ENCODE measurements at places on chromosomes 12 and 14.

- no peak for DNase-seq
These were observed 60.0 kb downstream of the CAPS2 start for GRCh38 chr12:75270157-75270556.

GRCh38 chr12:54426690-54427089, 7.6 kb upstream of the ITGA5 start:
- no peak for DNase-seq

GRCh38 chr12:42957136-42957535, 367.6 kb upstream of the PRICKLE1 start:
- DNase-seq: no peak

GRCh38 chr14:85221832-85222231, 308.1 kb upstream of the FLRT2 start:
- no peak for DNase-seq

GRCh38 chr12:34097213-34097612, 74.9 kb downstream of the ALG10 start:
- no peak for DNase-seq

- no peak for DNase-seq
These were observed 18.3 kb upstream of the SLC38A2 start for GRCh38 chr12:46390881-46391280.

DNA sequence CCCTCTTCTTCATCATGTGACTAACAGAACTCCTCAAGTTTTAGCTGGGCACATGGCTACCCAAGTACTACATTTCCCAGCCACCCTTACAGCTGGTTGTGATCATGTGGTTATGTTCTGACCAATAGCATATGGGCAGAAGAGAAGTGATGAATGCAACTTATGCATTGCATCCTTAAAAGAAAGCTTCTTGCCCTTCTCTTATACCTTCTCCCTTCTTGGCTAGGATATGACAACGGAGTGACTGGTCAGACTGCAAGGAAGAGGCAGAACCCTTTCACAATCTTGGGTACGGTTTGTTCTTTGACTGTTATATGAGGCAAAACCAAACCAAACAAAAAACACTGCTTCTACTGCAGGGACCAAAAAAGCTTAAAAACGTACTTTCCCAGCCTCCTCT, 66.5 kb upstream of the MAX start:
- peak; percentile 26 for DNase-seq

GRCh38 chr12:115620816-115621215, 656.7 kb downstream of the MED13L start:
- DNase-seq: no peak

DNA sequence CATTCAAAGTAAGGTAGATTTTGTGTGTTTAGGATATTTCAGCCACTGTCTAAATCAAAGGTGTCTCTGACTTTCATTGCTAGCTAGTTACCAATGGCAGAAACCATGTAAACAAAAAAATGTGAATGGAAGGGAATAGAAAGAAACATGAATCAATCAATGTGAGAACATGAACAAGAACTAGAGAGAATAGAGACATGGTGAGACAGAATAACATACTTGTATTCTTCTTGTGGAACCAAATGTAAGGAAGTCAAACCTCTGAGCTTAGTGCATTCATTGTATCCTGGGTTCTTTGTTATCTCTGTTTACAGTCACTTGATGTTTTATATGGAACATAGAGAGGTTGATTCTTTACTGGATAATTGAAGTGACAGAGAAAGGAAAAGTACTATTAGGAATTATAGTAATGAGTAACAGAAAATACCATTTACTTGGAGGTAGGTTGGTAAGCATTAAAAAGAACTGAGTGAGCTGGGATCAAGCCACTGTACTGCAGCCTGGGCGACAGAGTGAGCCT, 2.6 kb upstream of the WNK1 start:
- peak; percentile 25 for DNase-seq

GRCh38 chr12:102903337-102904007, 13.6 kb downstream of the PAH start:
- DNase-seq: no peak

DNA sequence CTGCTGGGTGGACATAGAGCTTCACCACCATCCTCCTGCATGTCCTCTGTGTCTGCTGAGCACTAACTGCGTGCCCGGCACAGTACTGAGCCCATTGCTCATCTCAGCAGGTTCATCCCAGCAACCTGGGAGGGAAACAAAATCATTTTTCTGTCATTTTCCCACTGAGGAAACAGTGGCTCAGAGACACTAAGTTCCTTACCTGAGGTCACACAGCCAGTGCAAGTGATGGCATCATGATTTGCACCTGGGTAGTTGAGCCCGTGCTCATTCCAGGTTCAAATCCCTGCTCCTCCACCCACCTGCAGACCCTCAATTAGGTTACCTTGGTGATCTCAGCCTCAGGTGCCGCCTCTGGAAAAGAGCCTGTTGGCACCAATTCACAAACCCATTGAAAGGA, 23.4 kb downstream of the RNFT2 start:
- DNase-seq: no peak

DNA sequence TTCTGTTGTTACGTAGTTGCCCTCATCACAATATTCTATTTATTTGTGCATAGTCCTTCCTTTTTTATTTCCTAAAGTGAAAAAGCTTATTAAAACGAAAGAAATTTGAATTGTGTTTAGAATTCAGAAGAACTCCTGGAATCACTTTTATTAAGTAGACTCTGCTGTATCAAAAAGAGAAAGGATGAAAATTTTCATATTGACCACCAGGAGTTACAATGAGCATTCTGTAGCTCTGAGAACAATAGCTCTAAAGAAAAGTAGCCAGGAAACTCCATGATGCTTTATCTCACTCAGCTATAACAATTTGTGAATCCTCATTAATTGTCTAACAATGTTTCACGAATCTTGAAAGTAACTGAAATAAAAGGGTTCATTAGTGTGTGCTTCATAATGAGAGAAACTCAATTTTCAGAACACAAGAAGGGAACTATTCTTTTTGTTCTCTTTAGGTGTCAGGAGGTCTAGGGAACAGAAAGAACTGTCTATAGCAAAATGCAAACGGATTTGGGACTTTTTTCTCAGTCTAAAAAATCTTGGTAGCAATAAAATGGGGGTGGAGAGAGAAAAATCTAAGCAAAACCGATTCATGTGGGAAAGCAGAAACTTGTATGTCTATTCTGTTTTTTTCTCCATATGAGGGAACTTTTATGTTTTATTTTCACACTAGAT, 19.3 kb downstream of the ASCL1 start:
- no peak for DNase-seq
